ENCODE measurements at places on chromosomes 12 and 14. TPM values are rescaled to one million over a fixed set of nuclear protein-coding genes. Genes with fewer than 3 reads are reported as not detected.

DNA sequence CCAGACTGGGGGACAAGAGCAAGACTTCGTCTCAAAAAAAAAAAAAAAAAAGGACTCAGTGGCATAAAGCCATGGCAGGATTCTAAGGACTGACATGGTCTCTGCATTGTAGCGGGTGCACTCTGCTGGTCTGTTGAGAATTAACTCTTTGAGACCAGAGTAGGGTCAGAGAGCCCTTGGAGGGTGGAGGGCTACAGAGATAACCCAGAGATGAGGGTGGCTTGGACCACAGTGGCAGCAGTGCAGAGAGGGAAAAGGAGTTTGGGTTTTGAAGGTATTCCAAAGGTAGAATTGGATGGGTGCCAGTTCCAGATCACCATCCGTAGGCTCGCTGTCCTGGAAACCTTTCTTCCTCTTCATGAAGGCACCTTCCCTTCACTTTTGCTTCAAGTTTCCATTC is 14.3 kb upstream of the DYNC1H1 start:
- DNase-seq = no peak

DNA sequence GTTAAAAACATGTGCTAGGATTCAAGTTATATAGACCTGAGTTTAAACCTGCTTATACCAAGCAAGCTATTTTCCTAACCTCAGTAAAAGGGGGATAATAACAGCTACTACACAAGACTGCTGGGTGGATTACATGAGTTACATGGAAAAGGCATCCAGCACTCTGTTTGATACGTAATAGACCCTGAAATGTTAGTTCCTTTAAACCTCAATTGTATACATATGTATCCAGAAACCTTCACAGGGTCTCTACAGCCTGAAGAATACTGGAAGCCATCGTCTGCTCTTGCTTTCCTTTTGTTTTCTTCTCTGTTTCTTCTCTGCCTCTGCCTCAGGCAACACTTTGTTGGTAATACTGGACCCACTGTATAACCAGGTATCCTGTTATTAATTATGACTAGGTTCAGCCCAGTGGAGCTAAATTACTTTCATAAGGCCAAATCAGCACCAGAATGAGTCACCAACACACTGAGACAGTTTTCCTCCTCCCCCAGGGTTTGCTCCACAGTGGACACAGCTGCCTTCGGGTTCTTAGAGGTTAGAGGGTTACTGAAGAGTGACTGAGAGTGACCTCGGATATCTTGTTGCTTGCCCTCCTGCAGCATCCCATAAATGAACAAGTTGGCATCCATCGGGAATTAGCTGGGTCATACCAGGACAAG is 127.1 kb downstream of the CAPZA3 start:
- no peak for DNase-seq

- DNase-seq = no peak
Observed at GRCh38 chr12:45658020-45658419, 71.5 kb upstream of the ARID2 start.

- DNase-seq = no peak
Observed at GRCh38 chr14:102221026-102221425, 81.3 kb downstream of the WDR20 start.

The ASCL1 gene
- 2.6 TPM for polyA plus RNA-seq

The TAS2R13 gene
- not detected for polyA plus RNA-seq

The OAS2 gene
- polyA plus RNA-seq = 10.5 TPM
